Activated naive CD4-positive, alpha-beta T cell treated with anti-CD3 and anti-CD28 coated beads for 36 hours (primary cell): ENCODE measurements at places on chromosomes 2 and 18. TPM values are rescaled to one million over a fixed set of nuclear protein-coding genes. Genes with fewer than 3 reads are reported as not detected.

The METAP1D gene
- 2.5 TPM for total RNA-seq

The EIPR1 gene
- total RNA-seq = 33.6 TPM

The FLACC1 gene
- total RNA-seq = 0.57 TPM

The SERPINB12 gene
- not detected for total RNA-seq

The TMEM131 gene
- 19.2 TPM for total RNA-seq

The ZNF804A gene
- not detected for total RNA-seq

The CHRNG gene
- not detected for total RNA-seq

The PIEZO2 gene
- total RNA-seq = not detected

The ELOA2 gene
- not detected for total RNA-seq

The TMEM17 gene
- total RNA-seq = 0.21 TPM

The TRABD2A gene
- 40.4 TPM for total RNA-seq

The C2orf72 gene
- total RNA-seq = not detected
